ENCODE measurements at places on chromosomes 13 and 19.

DNA sequence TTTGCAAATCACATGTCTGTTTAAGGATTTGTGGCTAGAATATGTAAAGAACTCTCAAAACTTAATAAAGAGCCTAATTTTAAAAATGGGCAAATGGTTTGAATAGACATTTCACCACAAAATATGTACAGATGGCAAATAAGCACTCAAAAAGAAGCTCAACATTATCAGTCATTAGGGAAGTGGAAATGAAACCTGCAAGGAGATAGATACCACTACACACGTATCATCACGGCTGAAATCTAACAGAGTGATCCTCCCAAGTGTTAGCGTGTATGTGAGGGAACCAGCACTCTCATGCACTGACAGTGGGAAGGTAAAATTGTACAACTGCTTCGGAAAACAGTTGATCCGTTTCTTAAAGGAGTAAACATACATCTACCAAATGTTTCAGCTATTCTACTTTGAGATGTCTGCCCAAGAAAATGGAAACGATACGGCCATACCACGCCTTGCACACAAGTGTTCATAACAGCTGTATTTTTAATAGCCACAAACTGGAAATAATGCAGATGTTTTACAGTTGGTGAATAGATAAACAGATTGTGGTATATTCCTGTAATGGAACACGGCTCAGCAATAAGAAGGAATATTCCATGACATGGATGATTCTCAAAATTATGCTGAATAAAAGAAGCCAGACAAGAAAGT lies 14.5 kb downstream of the ARHGEF7 start:
- no peak for DNase-seq

- no peak for DNase-seq
Observed at GRCh38 chr19:37980419-37981170, 73.6 kb downstream of the SIPA1L3 start.

DNA sequence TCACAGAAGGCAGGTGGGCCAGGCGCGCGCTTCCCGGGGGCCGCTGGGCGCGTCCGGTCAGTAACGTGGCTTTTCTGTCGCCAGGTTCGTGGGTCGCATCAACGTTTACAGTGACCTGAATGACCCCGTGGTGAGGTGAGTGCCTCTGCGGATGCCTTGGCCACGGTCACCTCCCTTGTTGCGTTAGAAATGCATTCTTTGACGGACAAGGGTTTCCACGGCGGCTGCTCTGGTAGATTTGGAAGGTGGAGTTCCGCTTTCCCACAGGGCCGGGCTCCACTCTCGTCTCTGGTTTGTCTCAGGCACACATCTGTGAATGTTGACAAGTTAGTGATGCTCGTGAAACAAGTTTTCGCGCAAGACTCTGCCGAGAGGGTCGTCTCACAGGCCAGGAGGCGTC lies 130.0 kb downstream of the ATP11A start:
- DNase-seq: no peak

- DNase-seq: no peak
Observed at GRCh38 chr13:47708386-47708785, 292.7 kb downstream of the SUCLA2 start.

DNA sequence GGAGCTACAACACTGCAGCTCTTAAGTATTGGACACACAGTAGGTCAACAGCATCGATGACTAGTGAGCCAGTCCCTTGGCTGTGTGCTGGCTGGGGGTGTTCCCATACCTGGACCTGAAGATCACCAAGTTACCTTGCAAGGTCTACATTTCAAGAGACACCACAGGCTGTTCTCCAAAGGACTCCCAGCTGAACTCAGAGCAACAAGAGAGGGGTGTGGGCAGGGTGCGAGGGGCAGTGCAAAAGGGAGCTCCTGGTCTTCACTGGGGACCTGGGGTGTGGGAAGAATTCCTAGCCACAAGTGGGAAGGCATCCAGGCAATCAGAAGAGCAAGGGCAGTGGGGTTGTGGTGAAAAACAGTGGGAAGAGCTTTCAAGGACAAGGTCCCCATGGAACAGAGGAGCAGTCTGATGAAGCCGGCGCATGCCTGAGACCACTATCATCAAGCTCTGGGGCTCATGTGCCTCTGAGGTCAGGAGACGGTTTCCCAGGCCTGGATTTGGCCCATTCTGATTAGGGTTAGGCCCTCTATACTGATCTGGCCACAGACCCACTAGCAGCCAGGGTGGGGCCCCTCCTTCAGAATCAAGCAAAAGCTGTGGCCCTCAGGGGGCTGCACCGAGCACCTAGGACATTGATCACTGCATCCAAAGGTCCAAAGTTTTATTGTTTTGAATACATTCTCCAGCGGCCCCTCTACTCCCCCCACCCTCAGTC lies 4.7 kb upstream of the GSK3A start:
- no peak for DNase-seq

DNA sequence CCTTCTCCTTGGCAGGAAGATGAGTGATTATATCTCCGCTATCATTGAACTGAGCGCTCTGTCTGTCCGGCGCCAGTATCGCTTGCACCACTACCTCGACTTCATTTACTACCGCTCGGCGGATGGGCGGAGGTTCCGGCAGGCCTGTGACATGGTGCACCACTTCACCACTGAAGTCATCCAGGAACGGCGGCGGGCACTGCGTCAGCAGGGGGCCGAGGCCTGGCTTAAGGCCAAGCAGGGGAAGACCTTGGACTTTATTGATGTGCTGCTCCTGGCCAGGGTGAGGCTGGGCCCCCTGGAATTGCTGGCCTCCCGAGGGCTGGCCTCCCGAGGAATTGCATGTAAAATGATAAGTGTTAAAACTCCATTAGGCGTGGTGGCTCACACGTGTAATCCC lies 32.1 kb downstream of the CYP4F22 start:
- no peak for DNase-seq

DNA sequence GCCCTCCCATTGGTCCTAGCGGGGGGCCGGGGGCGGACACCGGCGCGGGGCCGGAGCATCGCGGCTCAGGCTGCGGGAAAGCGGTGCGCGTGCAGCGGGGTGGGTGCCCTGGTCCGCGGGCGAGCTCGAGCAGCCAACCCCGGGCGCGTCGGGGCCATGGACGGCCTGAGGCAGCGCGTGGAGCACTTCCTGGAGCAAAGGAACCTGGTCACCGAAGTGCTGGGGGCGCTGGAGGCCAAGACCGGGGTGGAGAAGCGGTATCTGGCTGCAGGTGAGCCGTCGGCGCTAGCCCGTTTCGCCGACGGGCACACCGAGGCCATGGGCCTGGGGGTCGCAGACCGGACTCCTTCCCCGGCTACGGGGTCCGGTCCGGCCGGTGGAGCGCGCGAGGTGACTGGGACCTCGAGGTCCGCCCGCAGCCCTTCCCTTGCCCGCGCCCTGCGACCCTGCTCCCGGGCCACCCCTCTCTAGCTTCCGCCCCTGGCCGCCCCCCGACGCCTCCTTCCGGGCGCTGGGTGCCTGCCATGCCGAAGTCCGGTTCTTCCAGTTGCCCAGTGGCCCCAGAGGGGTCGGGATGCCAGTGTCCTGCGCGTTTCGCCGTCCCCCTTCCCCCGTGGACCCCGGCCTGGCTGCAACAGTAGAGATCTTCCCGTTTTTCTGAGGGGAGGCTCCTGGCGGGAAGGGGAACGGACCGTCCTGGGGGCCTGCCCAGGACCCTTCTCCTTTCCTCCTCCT lies at the start of gene REEP6:
Gene REEP6, plus strand, starts transcription at position 68 of the 735 bp plus-strand sequence. Its CDS starts 89 bp downstream, at position 157.
- no peak for DNase-seq

Measured in activated CD4-positive, alpha-beta T cell treated with anti-CD3 and anti-CD28 coated beads, Interleukin-2, amount 50 U/mL, for 1 hour (primary cell).